Stimulated activated CD8-positive, alpha-beta memory T cell treated with anti-CD3 and anti-CD28 coated beads, Interleukin-4, amount 100 ng/mL, for 1 hour (primary cell): ENCODE measurements at places on chromosomes 6 and 20.

DNA sequence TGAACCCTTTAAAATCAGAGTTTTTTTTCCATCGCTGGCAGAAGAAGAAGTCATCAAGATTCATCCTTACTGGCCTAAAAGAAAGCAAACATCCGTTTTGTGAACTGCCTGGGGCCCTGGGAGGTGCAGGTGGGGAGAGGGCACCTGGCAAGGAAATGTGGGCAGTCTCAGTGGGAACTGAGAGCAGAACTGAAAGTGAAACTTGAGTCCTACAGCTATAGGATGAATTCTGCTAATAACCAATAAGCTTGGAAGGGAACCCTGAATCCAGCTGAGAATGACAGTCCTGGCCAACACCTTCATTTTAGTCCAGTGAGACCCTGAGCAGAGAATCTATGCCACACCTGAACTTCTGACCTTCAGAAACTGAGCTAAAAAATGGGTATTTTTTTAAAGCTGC, 130.1 kb upstream of the ASCC3 start:
- DNase-seq, result no peak

DNA sequence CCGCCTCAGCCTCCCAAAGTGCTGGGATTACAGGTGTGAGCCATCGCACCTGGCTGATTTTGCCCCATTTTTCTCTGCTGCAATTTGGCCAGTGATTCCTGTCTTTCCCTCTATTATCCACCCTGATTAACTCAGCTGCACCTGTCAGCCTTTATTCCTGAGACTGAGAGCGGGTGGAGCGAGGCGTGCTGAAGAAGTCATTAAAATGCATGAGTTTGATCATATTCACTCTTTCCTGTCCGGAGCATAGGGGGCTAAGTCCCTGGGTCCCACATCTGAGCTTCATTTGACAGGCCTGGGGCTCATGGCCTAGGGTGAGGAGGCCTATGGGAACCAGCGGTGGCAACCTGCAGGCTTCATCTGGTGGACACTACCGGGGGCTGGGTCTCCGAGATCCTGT, 25.7 kb upstream of the CTNNBL1 start:
- no peak for DNase-seq

DNA sequence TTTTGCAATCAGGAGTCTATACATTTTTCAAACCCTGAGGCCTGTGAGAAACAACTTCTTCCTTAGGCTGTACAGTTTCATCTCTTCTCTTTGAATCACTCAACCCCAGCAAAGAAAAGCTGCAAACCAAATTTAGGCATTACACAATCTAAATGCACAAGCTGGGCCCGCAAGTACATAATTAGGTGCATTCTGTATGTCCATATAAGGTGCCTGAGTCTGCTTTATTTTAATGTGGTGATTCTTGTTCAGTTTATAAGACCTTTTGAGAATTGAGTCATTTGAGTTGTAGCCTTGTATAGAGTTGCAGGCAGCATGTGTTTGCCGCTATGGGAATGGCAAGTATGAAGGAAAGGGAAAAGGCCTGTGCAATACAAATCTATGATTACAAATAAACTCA, 709.6 kb upstream of the MARCKS start:
- no peak for DNase-seq

GRCh38 chr6:144343701-144344428, 58.7 kb downstream of the UTRN start:
- no peak for DNase-seq

- DNase-seq, result no peak
Measured at GRCh38 chr20:25637247-25637646, 13.4 kb upstream of the NANP start.

DNA sequence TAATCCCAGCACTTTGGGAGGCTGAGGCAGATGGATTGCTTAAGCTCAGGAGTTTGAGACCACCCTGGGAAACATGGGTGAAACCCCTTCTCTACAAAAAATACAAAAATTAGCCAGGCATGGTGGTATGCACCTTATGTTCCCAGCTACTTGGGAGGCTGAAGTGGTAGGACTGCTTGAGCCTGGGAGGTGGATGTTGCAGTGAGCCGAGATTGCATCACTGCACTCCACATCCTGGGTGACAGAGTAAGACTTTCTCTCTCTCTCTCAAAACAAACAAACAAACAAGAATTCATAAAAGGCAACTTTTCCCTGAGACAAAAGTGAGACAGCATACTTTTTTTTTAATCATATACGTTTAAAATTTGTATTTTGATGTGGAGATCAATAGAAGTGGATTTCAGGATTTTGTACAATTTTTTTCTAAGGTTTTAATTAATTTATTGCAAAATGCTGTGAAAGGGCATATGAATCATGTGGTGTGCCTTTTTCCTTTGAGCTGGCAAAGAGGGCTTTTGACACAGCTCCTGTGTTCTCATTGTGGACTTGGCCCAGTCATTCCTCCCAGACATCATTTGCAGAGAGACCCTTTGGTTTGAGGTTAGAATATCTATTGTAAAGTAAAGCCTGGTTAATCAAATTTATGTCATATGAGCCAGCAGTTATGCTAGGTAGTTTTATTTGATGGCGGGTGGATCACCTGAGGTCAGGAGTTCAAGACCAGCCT, 77.1 kb downstream of the TULP4 start:
- DNase-seq, result no peak

GRCh38 chr6:117169064-117169665, 96.2 kb upstream of the VGLL2 start:
- no peak for DNase-seq

- DNase-seq, result no peak
Measured at GRCh38 chr20:7237251-7237650, 469.8 kb downstream of the BMP2 start.

- DNase-seq, result no peak
Measured at GRCh38 chr20:21548390-21549035, 34.6 kb upstream of the NKX2-2 start.

- DNase-seq, result no peak
Measured at GRCh38 chr20:53622247-53623133, 28.9 kb upstream of the ZNF217 start.

DNA sequence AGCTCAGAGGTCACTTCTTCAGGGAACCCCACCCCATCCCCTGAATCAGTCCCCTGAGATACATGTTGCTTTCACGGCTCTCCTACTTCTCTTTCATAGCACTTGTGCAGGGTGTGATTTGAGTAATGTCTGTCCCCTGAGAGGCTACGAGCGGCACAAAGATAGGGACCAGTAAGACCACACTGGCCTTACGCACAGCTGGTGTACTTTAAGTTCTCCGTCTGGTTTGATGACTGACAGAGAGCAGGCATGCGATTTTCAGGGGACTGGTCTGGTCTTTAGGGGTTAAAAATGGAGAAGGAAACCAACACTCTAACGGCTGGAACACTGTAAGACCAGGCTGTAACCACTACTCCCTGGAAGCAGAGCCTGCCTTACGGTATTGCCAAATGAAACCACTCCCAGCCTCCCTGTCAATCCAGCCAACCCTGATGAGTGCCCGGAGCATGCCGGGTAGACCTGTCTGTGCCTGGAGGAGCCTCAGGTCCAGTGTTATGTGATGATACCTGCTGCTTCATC, 47.1 kb downstream of the ELMO2 start:
- no peak for DNase-seq

DNA sequence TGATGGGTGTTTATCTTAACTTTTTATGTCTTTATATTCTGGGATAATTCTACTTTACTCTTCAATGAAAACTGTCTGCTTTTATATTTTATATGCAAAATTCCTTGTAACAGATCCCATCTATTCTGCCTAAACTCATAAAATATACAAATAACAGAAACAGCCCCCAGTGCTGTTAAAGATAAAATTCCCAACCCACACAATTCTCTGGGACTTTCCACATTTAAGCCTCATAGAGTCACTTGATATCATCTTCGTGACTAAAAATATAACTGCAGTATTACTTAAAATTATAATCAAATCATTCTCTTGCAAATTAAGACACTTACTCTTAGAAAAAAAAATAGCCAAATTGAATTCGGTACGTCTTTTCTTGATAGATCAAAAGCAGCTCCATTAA, 60.2 kb downstream of the INSM1 start:
- no peak for DNase-seq

- DNase-seq, result no peak
Measured at GRCh38 chr20:32227744-32228688, 20.3 kb downstream of the POFUT1 start.

- no peak for DNase-seq
Measured at GRCh38 chr20:34971561-34972235, 16.0 kb downstream of the MYH7B start.

- DNase-seq, result no peak
Measured at GRCh38 chr20:12264711-12265110, 347.0 kb downstream of the BTBD3 start.

GRCh38 chr6:161963634-161964234, 689.9 kb upstream of the AGPAT4 start:
- no peak for DNase-seq

GRCh38 chr20:24980291-24981053, 12.1 kb downstream of the APMAP start:
- no peak for DNase-seq

- DNase-seq, result no peak
Measured at GRCh38 chr6:91633374-91634111, 1046.7 kb upstream of the MAP3K7 start.
